ENCODE measurements at places on chromosomes 16 and 17. TPM values are rescaled to one million over a fixed set of nuclear protein-coding genes. Genes with fewer than 3 reads are reported as not detected.

GRCh38 chr17:2343421-2343820 is 6.1 kb downstream of the SGSM2 start:
- H3K36me3 ChIP-seq: peaks cover 24% of the 10 kb centered on the region
- no peaks in the 10 kb centered on the region for H3K27me3 ChIP-seq
- no peak for DNase-seq
- H3K27ac ChIP-seq: no peak overlapping the region
- no peak overlapping the region for H3K4me3 ChIP-seq

DNA sequence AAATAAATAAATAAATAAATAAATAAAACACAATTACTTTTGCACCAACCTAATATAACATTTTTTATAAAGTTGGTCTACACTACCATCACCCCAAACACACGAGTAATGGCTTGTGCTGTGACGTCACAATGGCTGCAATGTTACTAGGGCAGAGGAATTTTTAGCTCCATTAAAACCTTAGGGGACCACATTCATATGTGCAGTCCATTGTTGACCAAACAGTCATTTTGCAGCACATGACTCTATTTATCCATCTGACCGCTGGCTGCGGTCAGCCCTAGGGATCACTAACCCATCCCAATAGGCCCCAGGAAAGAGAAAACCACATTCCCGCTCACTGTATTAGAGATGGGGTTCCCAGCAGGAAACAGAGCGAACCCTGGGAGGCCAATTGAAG is 9.6 kb downstream of the CDH5 start:
- H3K4me3 ChIP-seq: no peak overlapping the region
- no peaks in the 10 kb centered on the region for H3K27me3 ChIP-seq
- H3K4me1 ChIP-seq: no peaks in the 10 kb centered on the region

- no peak for DNase-seq
- no peak overlapping the region for H3K27ac ChIP-seq
- no peaks in the 10 kb centered on the region for H3K27me3 ChIP-seq
- H3K36me3 ChIP-seq: peaks cover 20% of the 10 kb centered on the region
- no peak overlapping the region for H3K4me3 ChIP-seq
- H3K4me1 ChIP-seq: no peaks in the 10 kb centered on the region
Measured at GRCh38 chr17:37164057-37164456, 211.7 kb upstream of the C17orf78 start.

GRCh38 chr16:88553739-88554138 is 16.5 kb upstream of the ZC3H18 start:
- peaks cover 8% of the 10 kb centered on the region for H3K4me1 ChIP-seq
- DNase-seq: no peak
- H3K27ac ChIP-seq: no peak overlapping the region

DNA sequence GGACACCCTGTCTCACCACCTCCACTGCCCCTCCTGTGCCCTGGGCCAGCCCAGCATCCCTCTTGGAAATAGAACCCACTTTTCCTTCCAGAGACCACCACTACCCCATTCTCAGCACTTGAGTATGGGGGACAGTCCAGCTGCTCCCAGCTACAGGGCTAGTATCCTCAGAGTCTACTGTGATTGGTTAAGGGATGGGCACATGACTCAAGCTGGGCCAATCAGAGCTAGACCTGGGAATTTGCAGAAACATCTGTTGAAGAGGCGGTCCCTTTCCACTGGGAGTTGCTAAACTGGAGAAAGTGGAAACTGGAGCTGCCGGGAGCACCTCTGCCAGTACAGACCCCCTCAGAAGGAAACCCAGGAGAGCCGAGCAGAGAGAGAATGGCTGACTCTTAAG is 156.6 kb downstream of the GSG1L start:
- no peak overlapping the region for H3K27ac ChIP-seq
- peak; percentile 55 for DNase-seq
- no peaks in the 10 kb centered on the region for H3K27me3 ChIP-seq
- H3K36me3 ChIP-seq: no peaks in the 10 kb centered on the region
- no peak overlapping the region for H3K4me3 ChIP-seq
- H3K4me1 ChIP-seq: no peaks in the 10 kb centered on the region

- H3K4me1 ChIP-seq: peaks cover 3% of the 10 kb centered on the region
- no peak overlapping the region for H3K4me3 ChIP-seq
- H3K36me3 ChIP-seq: no peaks in the 10 kb centered on the region
- no peak for DNase-seq
- H3K27ac ChIP-seq: no peak overlapping the region
Measured at GRCh38 chr17:28957277-28957991, 6.1 kb upstream of the PHF12 start.

DNA sequence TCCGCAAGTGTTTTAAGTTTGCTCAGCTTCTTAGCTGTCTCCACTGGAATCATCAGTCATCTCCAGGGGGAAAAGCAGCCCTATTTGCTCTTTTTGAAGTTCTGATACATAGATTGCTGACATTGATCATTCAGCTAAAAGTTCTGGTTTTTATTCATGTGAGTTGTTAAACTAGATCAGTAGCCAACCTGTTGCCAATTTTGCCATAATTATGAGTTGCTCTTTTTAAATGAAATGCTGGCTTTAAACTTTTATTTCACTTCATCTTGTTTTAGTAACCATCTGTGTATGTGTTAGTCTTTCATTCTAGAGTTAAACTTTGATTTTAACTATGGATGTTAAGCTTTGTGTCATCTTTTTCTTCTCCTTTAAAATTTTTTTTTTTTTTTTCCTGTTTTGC is 12.5 kb downstream of the UTP18 start:
- no peaks in the 10 kb centered on the region for H3K27me3 ChIP-seq
- peaks cover 85% of the 10 kb centered on the region for H3K36me3 ChIP-seq
- DNase-seq: no peak

GRCh38 chr16:65828296-65828695 is 538.2 kb upstream of the CDH5 start:
- no peak for DNase-seq
- H3K4me1 ChIP-seq: no peaks in the 10 kb centered on the region
- no peak overlapping the region for H3K27ac ChIP-seq
- H3K27me3 ChIP-seq: no peaks in the 10 kb centered on the region

DNA sequence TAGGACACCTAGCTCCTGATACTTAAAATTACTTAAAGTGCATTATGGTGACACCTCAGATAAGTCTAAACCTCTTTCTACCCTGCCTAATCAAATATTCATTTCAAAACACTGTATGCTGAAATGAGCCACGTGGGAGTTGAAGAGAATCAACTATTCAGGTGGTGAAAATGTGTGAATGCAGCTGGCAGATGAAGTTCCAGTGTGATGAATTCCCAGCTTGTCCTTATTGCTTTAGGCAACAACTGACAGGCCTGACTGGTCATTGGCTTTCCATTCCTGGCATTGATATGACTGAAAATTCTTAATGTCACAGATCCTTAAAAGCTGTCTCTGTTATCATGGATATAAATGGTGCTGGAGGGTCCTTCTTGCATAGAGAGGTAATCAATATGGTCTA is 301.9 kb upstream of the TBX2 start:
- H3K27ac ChIP-seq: no peak overlapping the region
- DNase-seq: no peak
- H3K4me1 ChIP-seq: no peaks in the 10 kb centered on the region
- H3K36me3 ChIP-seq: no peaks in the 10 kb centered on the region
- no peaks in the 10 kb centered on the region for H3K27me3 ChIP-seq

- H3K4me1 ChIP-seq: no peaks in the 10 kb centered on the region
- peaks cover 4% of the 10 kb centered on the region for H3K36me3 ChIP-seq
- H3K4me3 ChIP-seq: no peak overlapping the region
- no peaks in the 10 kb centered on the region for H3K27me3 ChIP-seq
- DNase-seq: no peak
Measured at GRCh38 chr16:25005445-25006306, 9.5 kb downstream of the ARHGAP17 start.

GRCh38 chr16:56068816-56069215 is 122.5 kb upstream of the GNAO1 start:
- H3K36me3 ChIP-seq: no peaks in the 10 kb centered on the region
- no peaks in the 10 kb centered on the region for H3K27me3 ChIP-seq
- no peak overlapping the region for H3K4me3 ChIP-seq
- peaks cover 6% of the 10 kb centered on the region for H3K4me1 ChIP-seq
- no peak overlapping the region for H3K27ac ChIP-seq
- no peak for DNase-seq

GRCh38 chr17:78828470-78829185 is 12.0 kb downstream of the USP36 start:
- DNase-seq: peak; percentile 89
- H3K4me3 ChIP-seq: no peak overlapping the region
- H3K27me3 ChIP-seq: no peaks in the 10 kb centered on the region
- H3K4me1 ChIP-seq: no peaks in the 10 kb centered on the region

DNA sequence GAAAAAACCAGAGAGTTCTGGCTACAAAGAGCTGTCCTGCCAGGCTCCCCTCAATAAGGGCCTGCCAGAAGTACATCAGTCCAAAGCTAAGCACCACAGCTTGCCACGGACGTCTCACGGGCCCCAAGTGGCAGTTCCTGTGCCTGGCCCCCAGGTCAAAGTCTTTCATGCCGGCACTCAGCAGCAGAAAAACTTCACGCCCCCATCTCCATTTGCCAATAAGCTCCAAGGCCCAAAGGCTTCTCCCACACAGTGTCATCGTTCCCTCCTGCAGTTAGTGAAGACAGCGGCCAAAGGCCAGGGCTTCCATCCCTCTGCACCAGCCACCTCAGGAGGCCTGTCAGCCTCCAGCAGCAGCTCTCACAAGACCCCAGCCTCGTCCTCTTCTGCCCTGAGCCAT is 27.4 kb downstream of the UBN1 start:
- no peak for DNase-seq
- H3K27me3 ChIP-seq: no peaks in the 10 kb centered on the region
- no peak overlapping the region for H3K27ac ChIP-seq
- peaks cover 89% of the 10 kb centered on the region for H3K36me3 ChIP-seq
- no peak overlapping the region for H3K4me3 ChIP-seq

DNA sequence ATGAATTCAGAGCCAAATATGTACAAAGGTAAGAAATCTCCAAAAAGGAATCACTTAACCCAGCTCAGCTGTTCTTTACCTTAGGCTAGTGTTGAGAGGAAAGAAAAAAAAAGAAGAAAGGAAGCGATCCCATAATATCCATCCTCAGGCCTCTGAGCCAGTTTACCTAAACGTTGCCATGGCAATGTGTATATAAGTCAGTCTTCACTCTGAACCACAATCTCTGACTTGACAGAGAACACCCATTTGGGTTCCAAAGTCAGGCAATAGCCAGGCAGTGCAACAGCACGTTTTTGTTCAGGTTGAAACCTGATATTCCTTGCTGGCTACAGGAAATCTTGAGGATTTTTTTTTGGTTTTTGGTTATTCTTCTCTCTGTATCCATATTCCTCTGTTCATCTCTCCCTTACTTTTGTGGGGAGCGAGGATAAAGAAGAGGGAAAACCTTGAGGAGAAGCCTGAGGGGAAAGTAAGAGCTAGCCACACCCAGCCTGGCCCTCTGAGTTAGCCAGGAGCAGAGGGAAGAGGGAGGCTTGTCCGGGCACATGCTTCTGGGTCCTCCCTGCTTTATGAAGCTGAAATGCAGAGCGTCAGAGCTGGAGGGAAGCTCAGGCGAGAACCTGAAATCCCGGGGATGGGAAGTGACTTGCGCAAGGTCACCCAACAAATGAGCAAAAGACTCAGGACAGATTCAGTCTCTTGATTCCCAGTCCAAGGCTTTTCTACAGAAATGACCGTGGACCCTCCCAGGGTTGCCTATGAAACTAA is 152.7 kb downstream of the SOX9 start:
- H3K4me3 ChIP-seq: no peak overlapping the region
- peaks cover 4% of the 10 kb centered on the region for H3K27me3 ChIP-seq
- no peaks in the 10 kb centered on the region for H3K36me3 ChIP-seq
- no peak for DNase-seq
- H3K27ac ChIP-seq: no peak overlapping the region

DNA sequence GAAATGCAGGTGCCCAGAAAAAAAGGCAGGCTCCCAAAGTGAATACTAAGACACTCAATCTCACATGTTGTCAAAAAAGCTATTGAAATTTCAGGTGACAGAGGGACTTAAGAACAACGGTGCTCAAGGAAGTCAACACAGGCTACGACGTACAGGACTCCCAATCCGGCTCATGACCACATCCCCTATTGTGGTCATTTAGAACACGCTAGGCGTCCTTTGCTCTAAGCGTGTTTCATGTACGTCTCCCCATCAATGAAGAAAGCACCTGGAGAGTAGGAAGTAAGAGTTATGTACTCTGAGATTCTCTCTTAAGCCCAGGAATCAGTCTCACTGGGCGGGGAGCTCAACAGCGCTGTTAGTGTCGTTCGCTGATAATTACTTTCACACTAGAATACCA is 94.1 kb downstream of the MRM3 start:
- H3K4me3 ChIP-seq: no peak overlapping the region
- H3K27me3 ChIP-seq: no peaks in the 10 kb centered on the region
- H3K27ac ChIP-seq: no peak overlapping the region
- H3K36me3 ChIP-seq: peaks cover 46% of the 10 kb centered on the region

DNA sequence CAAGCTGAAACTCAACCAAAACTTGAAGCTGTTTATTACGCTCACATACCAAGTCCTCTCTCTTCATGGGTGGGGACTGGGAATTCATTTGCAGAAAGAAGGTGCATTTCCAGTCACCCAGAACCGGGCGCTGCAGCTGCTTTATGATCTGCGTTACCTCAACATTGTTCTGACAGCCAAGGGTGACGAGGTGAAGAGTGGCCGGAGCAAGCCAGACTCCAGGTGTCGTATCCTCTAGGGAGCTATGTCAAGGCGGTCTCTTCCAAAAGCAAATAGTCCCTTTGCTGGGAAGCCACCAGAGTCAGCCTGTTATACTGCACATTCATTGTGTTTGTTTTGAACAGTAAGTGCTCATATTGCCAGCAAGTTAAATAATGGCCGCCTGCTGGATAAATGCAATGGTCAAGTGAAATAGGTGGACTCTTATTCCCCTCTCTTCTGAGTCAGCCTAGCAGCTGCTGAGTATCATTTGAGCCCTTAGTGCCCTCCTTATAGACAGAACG is 12.7 kb downstream of the COG1 start:
- no peaks in the 10 kb centered on the region for H3K27me3 ChIP-seq
- H3K27ac ChIP-seq: no peak overlapping the region
- no peak overlapping the region for H3K4me3 ChIP-seq
- no peak for DNase-seq
- H3K4me1 ChIP-seq: peaks cover 10% of the 10 kb centered on the region

GRCh38 chr16:24896439-24896838 is 50.7 kb downstream of the SLC5A11 start:
- no peak overlapping the region for H3K4me3 ChIP-seq
- peaks cover 6% of the 10 kb centered on the region for H3K27me3 ChIP-seq
- H3K27ac ChIP-seq: no peak overlapping the region
- DNase-seq: no peak
- H3K36me3 ChIP-seq: no peaks in the 10 kb centered on the region

GRCh38 chr16:4813251-4814003 is 11.0 kb upstream of the ROGDI start:
- no peak overlapping the region for H3K4me3 ChIP-seq
- H3K27ac ChIP-seq: no peak overlapping the region

Gene SYNGR3
- total RNA-seq: 11.2 TPM

Gene HSD3B7
- 6.2 TPM for total RNA-seq

Gene CDRT4
- 32.6 TPM for total RNA-seq

Gene ABCC12
- total RNA-seq: 1.2 TPM

Gene MAP2K4
- total RNA-seq: 55.9 TPM

Gene ENDOV
- 50.1 TPM for total RNA-seq

Measured in endodermal cell (in vitro differentiated cells).